ENCODE measurements at places on chromosomes 1 and 21. TPM values are rescaled to one million over a fixed set of nuclear protein-coding genes. Genes with fewer than 3 reads are reported as not detected.

DNA sequence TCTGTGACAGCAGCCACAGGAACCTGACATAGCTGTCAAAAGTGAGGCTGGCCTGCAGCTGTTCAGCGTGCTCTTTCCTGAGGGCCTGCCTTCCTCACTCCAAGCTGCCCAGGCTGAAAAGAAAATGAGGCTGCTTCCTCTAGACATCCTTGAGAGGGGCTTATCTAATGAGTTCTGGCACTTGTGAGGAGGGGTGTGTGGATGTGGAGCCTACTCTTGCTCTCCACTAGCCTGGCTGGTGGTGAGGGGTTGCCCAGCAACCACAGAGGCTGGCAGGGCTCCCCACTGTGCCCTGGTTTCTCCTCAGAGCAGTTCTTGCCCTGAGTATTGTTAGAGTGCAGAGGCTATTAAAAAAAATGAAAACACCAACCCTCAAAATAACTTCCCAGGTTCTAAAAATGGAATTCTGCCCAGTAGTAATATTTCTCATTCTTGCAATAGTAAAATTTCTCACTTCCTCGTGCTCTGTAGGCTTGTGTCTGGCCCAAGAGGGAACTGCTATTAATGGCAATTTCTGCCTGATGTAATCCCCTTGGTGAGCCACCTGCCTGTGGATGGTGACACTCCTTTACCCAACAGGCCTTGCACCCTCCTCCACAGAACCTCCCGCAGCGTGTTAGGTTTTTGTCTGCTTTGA lies 52.6 kb upstream of the EPS8L3 start:
- DNase-seq: no peak

DNA sequence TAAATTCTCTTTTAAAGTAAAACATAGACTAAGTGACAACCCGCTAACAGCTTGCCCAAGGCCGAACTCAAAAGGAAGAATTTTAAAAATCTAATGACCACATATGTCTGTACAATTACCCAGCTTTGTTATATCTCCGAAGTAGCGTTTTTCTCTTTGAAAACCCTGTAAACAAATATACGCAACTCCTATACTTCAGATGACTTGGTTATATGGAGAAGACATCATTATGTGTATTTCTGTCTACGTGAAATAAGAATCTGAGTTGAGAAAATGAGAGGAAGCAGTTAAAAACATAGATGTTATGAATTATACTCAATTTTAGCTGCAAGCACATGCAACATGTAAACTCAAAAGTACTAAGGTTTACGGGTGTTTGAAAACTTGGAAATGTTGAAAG lies 2.0 kb downstream of the PBX1 start:
- no peak for DNase-seq

GRCh38 chr1:55047611-55048010 lies 8.3 kb downstream of the PCSK9 start:
- DNase-seq: no peak

DNA sequence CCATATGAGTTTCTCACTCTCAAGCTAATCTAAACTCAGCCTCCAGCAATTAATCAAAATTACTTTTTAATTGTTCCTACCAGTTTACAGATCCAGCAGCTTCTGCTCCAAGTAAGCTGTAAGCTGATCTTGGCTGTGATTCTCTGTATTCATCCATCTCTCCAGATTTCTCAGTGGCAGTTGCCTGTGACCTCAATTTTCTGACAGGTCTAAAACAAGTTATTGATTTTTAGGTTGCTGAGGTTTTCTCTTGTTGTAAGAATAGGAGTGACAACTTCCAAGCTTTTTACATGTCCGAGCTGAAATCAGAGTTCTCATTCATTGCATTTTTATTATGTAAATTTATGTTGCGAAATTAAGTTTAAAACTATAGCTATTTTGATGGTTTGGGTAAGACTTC lies 1044.4 kb downstream of the PLA2G4A start:
- DNase-seq: no peak

DNA sequence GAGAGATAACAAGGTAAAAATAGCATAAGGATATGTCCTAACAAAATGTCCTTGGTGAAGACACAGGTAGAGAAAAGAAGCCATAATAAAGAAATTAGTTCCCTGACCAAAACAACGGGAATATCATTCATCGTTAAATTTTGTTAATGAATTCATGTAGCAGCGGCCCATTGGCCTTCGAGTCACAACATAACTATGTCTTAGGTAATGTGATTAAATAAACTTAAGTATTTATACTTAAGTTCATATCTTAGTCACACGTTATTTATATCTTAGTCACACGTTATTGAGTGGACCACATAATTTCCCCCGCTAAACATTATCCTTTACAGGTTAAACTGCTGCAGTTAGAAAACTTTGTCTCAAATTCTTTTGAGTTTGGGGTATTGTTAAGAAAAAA lies 1.2 kb downstream of the NEXN start:
- DNase-seq: no peak

- no peak for DNase-seq
Measured at GRCh38 chr1:119318466-119319309, 49.9 kb upstream of the HAO2 start.

The HMGCS2 gene
- not detected for total RNA-seq
